AG09309 (cell line): ENCODE measurements at places on chromosomes 1 and 21.

GRCh38 chr1:164720440-164721227 is 161.7 kb downstream of the PBX1 start:
- no peak for DNase-seq

GRCh38 chr1:37533317-37534093 is 18.9 kb upstream of the MEAF6 start:
- no peak for DNase-seq

GRCh38 chr1:18960409-18960808 is 3.9 kb upstream of the IFFO2 start:
- DNase-seq, result no peak

GRCh38 chr1:106879538-106879937 is 176.9 kb upstream of the PRMT6 start:
- DNase-seq, result no peak

DNA sequence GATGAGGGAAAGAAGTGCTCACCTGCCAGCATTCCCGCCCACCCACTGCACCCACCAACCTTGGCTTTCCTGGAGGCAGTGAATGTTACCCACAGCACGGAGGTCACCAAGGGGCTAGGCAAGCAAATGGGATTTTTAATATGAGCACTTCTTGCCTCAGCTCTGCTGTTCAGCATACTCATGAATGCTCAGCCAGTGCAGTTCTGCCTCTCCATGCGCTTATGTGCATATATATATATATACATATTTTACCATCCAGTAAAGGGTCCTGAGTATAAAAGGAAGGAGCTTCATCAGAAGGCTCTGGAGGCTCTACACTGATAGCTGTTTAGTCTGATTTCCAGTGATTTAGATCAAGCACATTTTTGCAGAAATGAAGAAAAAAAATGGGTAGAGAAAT is 366.9 kb downstream of the SIPA1L2 start:
- no peak for DNase-seq

- no peak for DNase-seq
These were observed 6.2 kb downstream of the UTS2 start for GRCh38 chr1:7846656-7847055.

DNA sequence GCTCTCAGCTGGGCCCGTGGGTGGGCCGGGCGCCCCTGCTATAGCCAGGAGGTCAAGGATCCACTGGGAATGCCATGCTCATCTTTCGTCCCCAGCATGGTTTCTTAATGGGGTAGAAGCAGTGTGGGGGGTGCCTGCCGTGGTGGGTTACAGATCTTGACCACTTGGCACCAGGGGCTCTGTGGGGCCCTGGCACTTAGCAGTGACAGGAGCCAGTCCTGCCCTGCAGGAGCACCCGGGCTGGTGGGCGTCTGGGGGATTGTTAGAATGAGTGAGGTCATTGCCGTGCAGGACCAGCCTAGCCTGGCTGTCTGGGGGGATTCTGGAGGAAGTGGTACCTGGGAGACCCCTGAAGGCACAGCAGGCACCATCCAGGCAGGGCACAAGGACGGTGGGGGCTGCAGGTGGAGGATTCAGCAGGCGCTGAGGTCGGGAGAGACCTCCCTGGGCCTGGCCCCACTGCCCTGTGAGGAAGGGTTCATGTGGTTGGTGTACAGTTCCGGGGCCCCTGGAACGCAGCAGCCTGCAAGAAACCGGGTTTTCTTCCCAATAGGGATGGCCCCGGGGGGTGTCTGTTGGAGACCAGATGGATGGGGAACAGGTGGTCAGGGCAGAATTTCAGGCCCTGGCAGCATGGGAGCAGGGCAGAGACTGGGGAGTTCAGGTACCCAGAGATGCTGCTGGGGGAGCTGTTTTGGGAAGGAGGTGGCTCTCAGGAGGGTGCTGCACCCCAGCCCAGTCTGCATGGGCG is 4.8 kb downstream of the AIRE start:
- no peak for DNase-seq

DNA sequence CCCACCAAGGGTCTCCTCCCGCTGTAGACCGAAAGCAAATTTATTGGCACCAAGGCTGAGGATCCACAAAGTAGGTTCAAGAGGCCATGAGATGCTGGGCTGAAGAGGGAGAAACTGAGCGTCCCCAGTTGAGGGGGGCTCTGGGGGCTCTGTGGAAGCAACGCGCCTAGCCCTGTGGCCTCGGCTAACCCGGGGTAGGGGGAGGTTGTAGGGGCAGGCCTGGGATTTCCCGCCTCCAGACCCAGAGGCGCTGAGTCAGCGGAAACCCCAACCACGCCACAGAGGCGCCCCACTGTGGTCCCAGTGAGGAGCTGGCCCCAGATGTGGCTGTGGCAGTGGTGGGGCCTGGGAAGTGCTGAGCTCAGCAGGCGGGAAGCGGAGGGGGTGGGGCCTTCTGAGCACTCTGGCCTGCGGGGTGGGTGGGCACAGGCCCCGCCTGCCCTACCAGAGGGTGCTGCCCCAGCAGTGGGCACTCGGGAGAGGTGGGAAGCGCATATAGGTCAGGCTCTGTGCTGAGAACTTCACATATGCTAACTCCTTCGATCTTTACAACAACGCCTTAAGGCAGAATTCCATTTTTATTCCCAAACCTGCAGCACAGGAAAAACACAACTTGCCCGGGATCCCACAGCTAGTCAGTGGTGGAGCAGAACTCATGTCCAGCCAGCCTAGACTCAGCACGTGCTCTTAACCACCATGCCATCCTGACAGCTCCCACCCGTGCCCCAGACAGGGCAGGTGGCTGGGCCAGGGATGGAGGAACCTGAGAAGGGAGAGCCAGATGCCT is 1.5 kb upstream of the COL16A1 start:
- no peak for DNase-seq

DNA sequence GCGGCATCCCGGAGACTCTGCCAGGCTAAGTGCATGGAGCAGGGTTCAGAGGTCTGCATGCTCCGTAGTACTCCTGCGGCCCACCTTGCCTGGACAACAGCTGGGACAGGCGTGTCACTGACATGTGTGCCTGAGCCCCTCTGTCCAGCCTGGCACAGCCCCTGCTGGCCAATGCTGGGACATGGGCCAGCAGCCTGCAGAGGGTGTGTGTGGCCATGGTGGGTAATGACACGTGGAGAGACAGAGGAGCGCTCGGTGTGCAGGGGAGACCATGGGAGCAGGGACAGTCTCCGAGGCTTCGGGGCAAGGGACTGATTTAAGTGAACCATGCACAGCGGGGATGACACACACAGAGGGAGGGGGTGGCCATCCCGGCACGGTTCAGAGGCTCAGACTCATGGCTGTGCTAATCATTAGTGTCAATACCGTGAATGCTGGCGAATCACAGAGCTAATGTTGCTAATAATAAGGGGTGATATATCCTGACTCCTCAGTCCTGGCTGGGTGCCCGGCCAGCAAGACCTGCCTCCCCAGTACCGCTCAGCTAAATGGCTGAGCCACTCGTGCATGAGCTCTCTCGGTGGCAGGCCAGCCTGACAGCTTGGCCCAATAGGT is 41.5 kb downstream of the IGSF21 start:
- DNase-seq, result no peak

GRCh38 chr1:51344602-51345299 is 14.4 kb upstream of the TTC39A start:
- no peak for DNase-seq

DNA sequence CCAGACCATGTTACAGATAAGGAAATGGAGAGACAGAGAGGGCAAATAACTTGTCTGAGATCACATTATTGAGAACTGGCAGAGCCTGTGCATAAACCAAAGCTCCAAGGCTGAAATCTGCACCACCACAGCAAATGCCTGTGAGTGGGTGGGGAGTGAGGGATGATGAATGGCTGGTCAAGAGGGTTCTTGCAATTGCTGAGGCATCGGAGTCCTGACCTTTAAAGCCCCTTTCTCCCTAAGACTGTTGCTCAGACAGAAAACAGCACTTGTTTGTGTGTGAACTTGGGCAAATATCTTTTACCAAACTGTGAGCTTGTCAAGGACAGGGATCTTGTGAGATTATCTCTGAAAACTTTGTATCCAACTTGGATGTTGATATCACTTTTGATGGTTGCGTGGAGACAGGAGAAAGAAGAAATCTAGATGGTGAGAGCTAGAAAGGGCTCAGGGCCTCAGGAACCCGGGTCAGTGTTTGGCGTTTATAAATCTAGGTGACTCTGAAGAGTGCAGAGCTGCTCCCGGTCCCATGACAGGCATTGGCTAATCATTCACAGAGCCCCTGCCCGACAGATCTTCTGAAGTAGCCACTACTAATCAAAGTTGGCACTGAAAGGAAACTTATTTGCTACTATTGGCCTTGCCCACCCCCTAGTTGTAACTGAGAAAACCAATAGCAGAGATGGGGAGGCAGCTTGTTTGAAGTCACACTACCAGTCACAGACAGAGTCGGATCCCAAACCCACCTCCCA is 122.3 kb downstream of the FOXD2 start:
- no peak for DNase-seq

- no peak for DNase-seq
These were observed 105.9 kb downstream of the RGL1 start for GRCh38 chr1:183910845-183911244.

GRCh38 chr1:109425391-109426280 is 612 bp downstream of the PSMA5 start:
- no peak for DNase-seq

DNA sequence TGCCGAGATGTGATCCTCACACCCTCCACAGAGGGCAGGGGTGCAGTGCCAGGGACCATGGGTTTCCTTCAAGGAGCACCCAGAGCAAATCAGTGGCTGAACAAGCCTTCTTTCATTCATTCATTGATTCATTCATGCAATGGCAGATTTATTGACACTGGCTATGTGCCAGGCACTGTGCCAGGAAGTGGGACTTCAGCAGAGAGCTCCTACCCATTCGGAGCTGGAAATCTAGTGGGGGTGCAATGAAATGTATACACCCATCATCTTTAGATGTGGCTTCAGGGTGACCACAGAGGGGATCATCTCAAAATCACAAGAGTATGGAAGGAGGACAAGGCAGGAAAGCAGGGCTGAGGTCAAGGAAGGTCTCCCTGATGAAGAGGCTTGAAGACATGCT is 18.9 kb downstream of the SLC6A9 start:
- DNase-seq, result no peak

GRCh38 chr1:159089184-159089791 is 12.7 kb upstream of the AIM2 start:
- DNase-seq, result no peak

GRCh38 chr1:6476483-6476882 is 10.5 kb upstream of the TNFRSF25 start:
- DNase-seq, result no peak

GRCh38 chr1:214579183-214579582 is 23.8 kb upstream of the CENPF start:
- no peak for DNase-seq

DNA sequence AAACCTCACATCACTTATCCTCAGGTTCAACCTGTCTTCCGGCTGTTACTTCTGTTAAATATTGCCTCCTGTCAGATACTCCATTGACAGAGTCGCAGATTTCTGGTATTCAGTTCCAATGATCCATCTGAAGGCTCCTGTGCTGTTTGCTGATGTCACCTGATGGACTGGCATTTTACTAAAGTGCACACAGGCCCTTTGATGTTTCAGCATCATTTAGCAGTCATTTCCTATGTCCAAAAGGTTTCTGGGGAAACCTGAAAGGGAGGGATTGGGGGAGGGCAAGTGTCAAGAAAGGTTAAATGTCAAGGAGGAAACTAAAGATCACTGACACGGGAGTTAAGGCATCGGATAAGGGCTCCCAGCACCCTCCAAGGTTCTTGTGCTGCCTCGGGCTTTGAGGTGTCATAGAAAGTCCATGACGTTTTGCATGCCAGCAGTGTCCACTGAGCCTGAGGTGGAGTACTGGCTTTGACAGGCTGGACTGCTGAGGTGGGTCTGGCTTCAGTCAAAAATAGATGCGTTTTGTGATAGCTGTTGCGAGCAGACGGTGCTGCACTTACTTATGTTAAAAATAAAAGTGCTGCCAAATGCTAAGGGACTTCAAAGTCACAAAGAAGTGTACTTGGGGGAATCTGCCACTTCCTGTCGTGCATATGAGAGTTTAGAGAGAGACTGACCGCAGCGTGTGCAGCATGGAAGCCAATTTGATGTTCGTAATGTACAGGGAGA is 30.8 kb downstream of the XCL2 start:
- no peak for DNase-seq

- no peak for DNase-seq
These were observed 305.5 kb downstream of the NFIA start for GRCh38 chr1:61387829-61388228.

GRCh38 chr1:211469938-211470529 is 21.9 kb downstream of the RD3 start:
- peak; percentile 11 for DNase-seq

GRCh38 chr1:94873520-94874351 is 53.2 kb downstream of the CNN3 start:
- DNase-seq, result no peak

- DNase-seq, result peak; percentile 45
These were observed 33.6 kb downstream of the ACOT11 start for GRCh38 chr1:54581621-54582035.

DNA sequence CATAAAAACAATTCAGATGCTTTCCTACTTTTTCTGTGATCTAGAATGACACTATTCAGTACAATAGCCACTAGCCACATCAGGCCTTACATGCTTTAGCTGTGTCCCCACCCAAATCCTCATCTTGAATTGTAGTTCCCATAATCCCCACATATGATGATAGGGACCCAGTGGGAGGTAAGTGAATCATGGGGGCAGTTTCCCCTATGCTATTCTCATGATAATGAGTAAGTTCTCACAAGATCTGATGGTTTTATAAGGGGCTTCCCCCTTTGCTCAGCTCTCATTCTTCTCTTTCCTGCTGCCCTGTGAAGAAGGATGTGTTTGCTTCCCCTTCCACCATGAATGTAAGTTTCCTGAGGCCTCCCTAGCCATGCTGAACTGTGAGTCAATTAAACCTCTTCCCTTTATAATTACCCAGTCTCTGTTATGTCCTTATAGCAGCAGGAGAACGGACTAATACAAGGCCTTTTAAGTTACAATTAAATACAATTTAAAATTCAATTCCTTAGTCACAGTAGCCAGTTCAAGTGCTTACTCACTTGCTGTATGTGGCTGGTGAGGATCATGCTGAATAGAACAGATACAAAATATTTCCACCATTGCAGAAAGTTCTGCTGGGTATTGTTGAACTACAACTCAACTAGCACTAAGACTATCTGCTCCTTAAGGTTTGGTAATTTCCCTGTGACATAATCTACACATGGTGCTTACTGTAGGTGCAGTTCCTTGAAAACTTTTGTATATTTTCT is 106.7 kb downstream of the SCMH1 start:
- DNase-seq, result no peak

- DNase-seq, result no peak
These were observed 1.6 kb downstream of the HIVEP3 start for GRCh38 chr1:41917076-41917475.

GRCh38 chr1:152186556-152187285 is 27.7 kb upstream of the RPTN start:
- DNase-seq, result no peak
